ENCODE measurements at places on chromosomes 1 and 21.

- DNase-seq: no peak
Observed at GRCh38 chr21:44664691-44665090, 2.0 kb downstream of the KRTAP12-2 start.

- DNase-seq: no peak
Observed at GRCh38 chr1:3399732-3400131, 54.7 kb upstream of the ARHGEF16 start.

GRCh38 chr1:161266202-161266601, 7.7 kb downstream of the PCP4L1 start:
- DNase-seq: no peak

- no peak for DNase-seq
Observed at GRCh38 chr1:20307026-20307425, 16.4 kb downstream of the VWA5B1 start.

DNA sequence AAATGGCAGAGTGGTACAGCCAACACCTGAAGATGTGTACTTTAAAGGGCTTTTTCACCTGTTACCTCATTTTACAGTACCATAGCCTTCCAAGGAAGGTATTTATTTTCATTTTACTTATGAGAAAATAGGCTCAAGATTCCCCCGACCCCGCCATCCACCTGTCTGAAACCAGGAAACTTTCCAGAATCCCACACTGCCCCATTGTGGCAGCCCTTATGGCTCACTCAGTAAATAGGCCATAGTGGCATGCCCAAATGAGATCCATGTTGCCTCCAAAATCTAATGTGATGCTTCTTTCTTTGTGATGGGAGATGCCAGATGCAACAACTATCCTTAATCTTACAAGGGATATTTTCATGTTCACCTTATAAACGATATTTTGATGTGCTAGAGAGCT, 97.8 kb downstream of the EBNA1BP2 start:
- DNase-seq: peak; percentile 25

DNA sequence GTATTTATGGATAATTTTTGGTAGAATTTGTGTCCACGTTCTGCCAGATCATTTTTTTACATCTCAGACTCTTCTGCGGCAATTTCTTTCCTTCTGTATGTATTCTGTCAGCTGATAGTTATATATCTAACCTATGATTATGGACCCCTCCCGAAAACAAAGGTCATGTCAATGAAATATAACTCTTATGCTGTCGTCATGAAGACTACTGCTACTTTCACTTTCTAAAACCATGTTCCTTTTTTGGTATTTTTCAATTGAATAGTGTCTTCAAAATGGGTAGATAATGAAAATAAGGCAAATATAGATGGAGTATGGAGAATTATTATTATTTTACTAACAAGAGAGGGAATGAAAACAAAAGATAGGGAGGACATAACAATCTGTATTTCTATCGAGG, 3.2 kb downstream of the ANGPTL1 start:
- DNase-seq: no peak

Measured in G401 (cell line).